HepG2 (cell line): ENCODE measurements at places on chromosomes 11 and 22. TPM values are rescaled to one million over a fixed set of nuclear protein-coding genes. Genes with fewer than 3 reads are reported as not detected.

UCP2 gene
- total RNA-seq: 3.2 and 5.5 TPM in 2 replicates

CABP4 gene
- total RNA-seq: not detected in 2 replicates

ZFTA gene
- 6.5 and 10.4 TPM in 2 replicates for total RNA-seq

- peak; percentile 52 for DNase-seq
These were observed 5.4 kb upstream of the MIF start for GRCh38 chr22:23888615-23889401.

GRCh38 chr11:69002570-69003231 is 10.3 kb downstream of the MRGPRF start:
- DNase-seq: no peak

- DNase-seq: no peak
These were observed 13.4 kb downstream of the CKAP5 start for GRCh38 chr11:46832511-46833214.
